A673 (cell line): ENCODE measurements at places on chromosomes 11 and 22.
A peak's percentile ranks its signal among the peaks of the same experiment; 100 is the strongest.

DNA sequence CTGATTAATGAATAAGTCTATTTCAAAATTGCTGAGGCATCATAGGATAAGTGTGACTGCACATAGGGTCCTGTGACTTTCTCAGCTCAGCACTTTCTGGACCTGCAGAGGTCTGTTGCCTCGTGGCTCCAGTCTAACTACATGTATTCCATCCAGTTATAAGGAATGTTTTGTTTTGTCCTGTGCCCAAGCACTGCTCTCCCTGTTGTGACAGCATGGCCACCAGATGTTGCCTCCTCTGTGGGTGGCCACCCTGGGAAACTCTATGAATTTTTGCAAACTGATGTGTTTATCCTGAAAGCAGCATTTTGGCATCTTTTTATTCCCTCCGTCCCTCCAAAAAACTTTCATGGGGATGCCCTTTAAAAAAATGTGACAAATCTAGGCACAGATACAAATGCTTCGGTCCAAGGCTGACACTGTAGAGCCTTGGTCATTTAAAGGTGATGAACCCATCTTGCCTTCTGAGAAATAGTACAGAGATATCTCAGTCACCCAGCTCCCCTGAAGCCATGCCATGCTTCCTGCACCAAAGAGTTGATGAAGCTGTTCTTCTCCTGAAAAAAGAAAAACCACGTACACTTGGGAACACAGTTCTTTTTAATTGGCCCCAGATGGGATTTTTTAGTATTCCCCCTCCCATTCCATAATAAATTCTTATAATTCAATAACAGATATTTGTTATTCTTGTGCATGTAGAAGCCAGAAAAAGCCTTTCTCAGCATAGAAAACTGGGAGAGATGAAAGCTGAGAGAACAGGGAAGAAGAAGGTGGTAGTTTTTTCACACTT, 72.6 kb downstream of the CCDC34 start:
- no peak for DNase-seq

GRCh38 chr11:29657709-29658108, 359.1 kb downstream of the KCNA4 start:
- no peak for DNase-seq

- no peak for DNase-seq
These were observed 67.5 kb upstream of the AMOTL1 start for GRCh38 chr11:94700622-94701021.

GRCh38 chr11:47033439-47033838, 96.9 kb downstream of the CSTPP1 start:
- DNase-seq, result peak; percentile 88

GRCh38 chr11:18016789-18017188, 3.9 kb upstream of the SERGEF start:
- DNase-seq, result no peak

GRCh38 chr11:60791153-60791933, 6.2 kb downstream of the MS4A10 start:
- no peak for DNase-seq

GRCh38 chr22:46965555-46966494, 203.4 kb downstream of the TBC1D22A start:
- no peak for DNase-seq

DNA sequence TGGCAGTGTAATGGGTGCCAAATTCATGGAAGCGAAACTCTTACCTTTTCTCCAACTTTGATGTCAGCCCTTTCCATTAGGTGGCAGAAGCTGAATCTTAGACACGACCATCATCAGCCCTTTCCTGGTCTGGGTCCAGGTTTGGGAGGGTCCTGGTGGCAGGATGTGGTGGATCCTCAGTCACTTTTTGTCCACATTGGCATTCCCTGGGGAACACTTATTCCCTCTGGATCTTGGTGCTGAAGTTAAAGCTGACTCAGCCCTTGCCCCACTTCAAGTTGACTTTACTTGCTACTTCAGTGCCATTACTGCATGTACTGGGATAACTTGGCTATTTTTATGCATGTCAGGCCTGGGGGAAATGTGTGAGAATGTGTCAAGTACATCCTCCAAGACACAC, 16.6 kb upstream of the NTM start:
- DNase-seq, result no peak

DNA sequence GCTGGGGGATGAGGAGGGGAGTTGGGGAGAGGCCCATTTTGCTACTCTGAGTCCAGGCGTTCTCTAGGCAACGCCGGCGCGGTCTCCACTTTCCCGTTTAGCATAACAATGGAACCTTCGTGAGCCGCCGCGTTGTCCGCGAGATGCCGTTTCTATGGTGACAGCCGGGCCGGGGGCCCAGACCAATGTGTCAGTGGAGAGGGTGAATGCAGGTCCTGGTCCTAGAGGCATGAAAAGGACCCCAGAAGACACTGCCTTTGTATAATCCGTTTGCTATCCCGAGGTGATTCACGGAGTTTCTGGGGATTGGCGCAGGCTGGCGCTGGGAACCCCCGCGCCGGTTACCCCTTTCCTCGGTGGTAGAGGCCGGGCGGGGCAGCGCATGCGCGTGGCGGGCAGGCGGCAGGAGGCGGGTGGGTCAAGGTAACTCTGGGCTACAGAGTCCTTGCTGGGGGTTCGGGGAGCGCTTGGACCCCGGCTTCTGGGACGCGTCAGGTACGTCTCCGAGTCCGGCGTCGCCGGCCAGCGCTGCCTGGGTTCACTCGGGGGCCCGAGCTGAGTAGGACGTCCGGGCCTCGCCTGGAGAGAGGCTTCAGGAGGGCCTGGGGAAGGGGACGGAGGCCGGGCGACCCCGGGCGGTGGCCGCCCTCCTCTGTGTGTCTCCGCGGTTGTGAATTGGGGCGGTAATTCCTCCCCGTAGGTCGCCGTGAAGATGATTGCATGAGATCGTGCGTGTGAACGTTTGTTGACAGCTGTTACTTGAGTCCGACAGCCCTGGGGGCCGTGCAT, at the start of the genes CBY1 and FAM227A:
Gene CBY1 (plus strand): TSS at position 383 of the 789 bp plus-strand sequence. CDS start 11,417 bp downstream, outside the sequence.
Gene FAM227A (minus strand): TSS at position 137 of the 789 bp plus-strand sequence. CDS start 6,224 bp downstream, outside the sequence.
- peak; percentile 96 for DNase-seq

GRCh38 chr11:73759610-73760134, 1.2 kb downstream of the RAB6A start:
- peak; percentile 53 for DNase-seq

GRCh38 chr11:32172848-32173834, 82.3 kb downstream of the RCN1 start:
- peak; percentile 83 for DNase-seq

DNA sequence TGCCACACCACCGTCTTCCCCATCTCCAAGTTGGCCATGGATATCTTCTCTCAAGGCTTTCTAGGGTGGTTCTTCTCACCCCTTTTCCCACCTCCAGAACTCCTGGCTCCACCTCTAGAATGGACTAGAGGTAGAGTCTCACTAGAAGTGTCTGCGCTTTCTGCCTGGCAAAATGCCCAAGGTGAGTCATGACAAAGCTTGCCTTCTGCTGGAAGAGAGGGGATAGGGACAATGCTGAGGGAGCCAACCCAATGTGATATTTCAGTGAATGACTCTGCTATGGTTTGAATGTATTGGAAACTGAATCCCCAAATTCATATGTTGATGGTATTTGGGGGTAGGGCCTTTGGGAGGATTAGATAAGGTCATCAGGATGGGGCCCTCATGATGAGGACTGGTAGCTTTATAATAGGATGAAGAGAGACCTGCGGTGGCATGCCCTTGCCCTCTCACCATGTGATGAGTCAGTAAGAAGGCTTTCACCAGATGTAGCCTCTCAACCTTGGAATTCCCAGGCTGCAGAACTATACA, 4.1 kb upstream of the CD82 start:
- no peak for DNase-seq

DNA sequence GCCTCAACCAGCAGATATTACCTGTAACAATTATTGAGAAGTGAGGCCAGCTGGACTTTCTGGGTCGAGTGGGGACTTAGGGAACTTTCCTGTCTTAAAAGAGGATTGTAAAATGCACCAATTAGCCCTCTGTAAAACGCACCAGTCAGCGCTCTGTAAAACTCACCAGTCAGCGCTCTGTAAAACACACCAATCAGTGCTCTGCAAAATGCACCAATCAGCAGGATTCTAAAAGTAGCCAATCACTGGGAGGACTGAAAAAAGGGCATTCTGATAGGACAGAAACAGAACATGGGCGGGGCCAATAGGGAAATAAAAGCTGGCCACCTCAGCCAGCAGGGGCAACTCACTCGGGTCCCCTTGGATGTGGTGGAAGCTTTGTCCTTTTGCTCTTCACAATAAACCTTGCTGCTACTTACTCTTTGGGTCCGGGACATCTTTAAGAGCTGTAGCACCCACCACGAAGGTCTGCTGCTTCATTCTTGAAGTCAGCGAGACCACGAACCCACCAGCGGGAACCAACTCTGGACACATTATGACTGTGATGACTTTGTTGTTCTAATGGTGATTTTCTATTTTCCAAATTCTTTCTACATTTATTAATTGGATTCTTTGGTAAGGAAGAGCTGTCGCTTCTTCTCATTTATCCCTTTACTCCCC, 40.2 kb upstream of the FGF3 start:
- DNase-seq, result no peak

GRCh38 chr11:81787584-81788049, 946.0 kb downstream of the FAM181B start:
- DNase-seq, result peak; percentile 43

- peak; percentile 66 for DNase-seq
These were observed 280.7 kb downstream of the TTC28 start for GRCh38 chr22:28398981-28399380.

GRCh38 chr11:75040167-75040770, 51.5 kb downstream of the NEU3 start:
- no peak for DNase-seq

DNA sequence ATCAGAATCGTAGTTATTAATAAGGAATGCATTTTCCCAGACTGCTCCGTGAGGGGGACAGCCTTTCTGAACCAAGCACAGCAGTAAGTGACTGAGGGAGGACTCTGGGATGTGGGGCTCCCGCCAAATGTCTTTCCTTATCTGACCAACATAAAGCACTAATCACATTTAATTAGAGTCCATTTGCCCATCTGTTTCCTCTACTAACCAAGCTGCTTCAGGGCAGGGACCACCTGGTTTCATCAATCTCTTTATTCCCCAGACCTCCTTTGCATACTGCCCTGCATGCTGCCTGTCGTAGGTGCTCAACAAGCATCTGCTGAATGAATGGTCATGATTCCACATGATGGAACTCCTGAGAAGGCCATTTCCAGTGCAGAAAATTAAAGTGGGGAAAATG, 29.4 kb downstream of the SMCO4 start:
- DNase-seq, result no peak

GRCh38 chr11:57763568-57763967, 2.0 kb downstream of the CTNND1 start:
- DNase-seq, result peak; percentile 64

DNA sequence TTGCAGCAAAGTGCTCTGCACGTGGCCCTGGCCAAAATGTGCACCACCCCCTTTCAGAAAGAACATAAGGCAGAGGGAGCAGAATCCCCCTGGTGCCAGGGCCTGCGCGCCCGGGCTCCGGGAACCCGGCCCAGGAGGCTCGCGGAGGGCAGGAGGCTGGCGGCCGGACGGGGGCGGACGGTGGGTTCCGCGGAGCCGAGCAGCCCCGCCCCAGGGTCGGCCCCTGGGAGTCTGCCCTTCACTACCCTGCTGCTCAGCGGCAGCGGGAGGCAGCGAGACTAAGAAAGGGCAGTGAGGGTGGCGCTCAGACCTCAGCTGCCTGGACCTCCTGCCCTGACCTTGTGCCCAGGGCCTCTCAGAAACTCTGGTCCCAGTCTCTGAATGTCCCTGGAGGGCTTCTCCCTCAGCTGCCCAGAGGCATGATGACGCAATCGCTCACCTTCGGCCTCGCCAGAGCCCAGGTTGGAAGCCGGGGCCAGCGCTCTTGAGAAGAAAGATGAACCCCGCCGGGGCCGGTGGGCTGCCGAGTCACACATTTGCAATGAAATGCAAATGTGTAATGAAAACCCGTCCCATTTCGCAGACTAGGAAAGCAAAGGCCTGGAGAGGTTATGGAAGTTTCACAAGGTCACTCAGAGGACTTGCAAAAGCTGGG, 1.1 kb upstream of the CLMP start:
- DNase-seq, result no peak

DNA sequence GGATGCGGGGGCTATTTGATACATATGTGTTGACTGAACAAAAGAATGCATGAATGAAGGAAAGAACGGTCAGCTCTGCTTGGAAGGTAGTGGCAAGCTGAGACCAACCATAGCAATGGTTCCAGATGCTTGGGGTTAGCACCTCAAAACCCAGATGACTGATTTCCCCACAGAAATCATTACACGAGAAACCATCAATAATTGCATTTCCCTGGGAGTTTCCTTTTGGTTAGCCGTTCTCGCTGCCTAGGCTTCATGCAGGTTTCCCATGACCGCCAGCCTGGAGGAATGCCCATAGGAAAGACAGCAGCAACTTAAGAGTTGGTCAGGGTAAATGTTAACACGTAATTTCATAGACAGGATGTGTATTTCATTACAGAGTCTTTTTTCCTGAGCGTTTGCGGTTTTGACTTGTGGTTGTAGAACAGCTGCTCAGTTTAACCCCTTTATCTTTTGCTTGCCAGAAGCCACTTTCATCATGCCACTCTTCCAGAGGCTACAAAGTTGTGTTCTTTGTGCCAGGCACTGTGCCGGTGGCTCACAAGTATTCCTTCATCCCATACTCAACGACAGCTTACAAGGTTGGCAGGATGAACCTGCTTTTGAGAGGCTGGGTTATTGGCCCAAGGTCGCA, 2.8 kb downstream of the IL17RA start:
- no peak for DNase-seq

GRCh38 chr11:24738972-24739371, 242.1 kb downstream of the LUZP2 start:
- DNase-seq, result no peak

- DNase-seq, result no peak
These were observed 6.9 kb upstream of the ACR start for GRCh38 chr22:50730941-50731661.
